ENCODE measurements at places on chromosomes 1 and 21. TPM values are rescaled to one million over a fixed set of nuclear protein-coding genes. Genes with fewer than 3 reads are reported as not detected.

HPCAL4 gene
- 0.20 TPM for total RNA-seq

C1orf167 gene
- not detected for total RNA-seq

MAN1C1 gene
- total RNA-seq = 0.86 TPM

ABCB10 gene
- total RNA-seq = 16.4 TPM

KCNK1 gene
- 5.7 TPM for total RNA-seq

AGO3 gene
- 26.5 TPM for total RNA-seq

MYOCOS gene
- total RNA-seq = not detected

C21orf58 gene
- total RNA-seq = 3.2 TPM

COL16A1 gene
- 56.5 TPM for total RNA-seq

MYBPHL gene
- not detected for total RNA-seq

DNA sequence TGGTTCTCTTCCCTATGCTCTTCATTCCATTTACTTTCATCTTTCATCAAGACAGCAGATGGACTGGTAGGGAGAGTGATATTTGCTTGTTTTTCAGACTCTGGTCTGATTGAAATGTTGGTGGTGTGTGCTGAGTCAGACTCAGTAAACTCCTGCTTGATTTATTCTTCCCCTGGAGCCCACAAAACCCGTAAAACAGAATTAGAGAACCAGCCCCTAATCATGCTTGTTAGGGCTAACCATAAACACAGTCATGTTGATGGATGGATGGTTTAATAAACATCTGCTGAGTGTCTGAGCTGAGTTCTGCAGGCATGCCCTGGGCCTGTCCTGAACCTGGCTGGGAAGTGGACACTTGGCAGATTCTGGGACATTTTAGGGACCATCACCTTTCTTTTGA lies 24.8 kb downstream of the NOS1AP start:
- DNase-seq = peak; percentile 35
- H3K4me1 ChIP-seq = no peaks in the 10 kb centered on the region

DNA sequence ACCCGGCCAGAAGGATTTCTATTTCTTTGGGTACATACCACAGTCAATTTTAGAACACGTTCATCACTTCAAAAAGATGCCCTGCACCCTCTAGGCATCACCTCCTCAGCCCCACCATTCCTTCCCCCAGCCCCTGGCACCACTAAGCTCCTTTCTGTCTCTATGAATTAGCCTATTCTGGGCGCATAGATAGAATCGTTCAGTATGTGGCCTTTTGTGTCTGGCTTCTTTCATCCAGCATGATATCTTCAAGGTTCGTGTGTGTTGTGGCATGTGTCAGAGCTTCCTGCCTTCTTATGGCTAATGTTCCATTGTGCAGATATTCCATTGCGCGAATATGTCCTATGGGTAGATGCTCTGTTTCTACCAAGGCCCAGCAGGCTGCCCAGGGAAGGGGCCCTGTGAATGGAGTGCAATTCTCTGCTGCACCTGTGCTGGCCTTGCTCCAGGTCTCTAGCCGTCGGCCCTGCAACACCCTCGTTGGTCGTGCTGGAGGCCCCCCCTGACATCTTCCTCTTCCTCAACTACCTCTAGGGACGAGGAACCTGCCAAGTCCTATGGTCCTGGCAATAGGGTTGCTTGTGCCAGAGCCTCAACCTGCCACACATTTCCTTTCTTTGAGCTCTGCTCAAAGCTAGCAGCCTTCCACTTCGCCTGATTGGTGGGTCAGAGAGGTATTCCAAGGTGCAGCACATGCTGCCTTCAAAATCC lies 113.5 kb downstream of the RIPK4 start:
- H3K4me1 ChIP-seq = peaks cover 15% of the 10 kb centered on the region
- no peak overlapping the region for H3K4me3 ChIP-seq
- no peak overlapping the region for H3K27ac ChIP-seq
- no peak for DNase-seq
- H3K36me3 ChIP-seq = no peaks in the 10 kb centered on the region

GRCh38 chr1:150299716-150300115 lies 6.1 kb downstream of the MRPS21 start:
- H3K27ac ChIP-seq = no peak overlapping the region
- H3K36me3 ChIP-seq = peaks cover 27% of the 10 kb centered on the region
- no peaks in the 10 kb centered on the region for H3K27me3 ChIP-seq
- no peak overlapping the region for H3K4me3 ChIP-seq
- DNase-seq = no peak
- no peaks in the 10 kb centered on the region for H3K4me1 ChIP-seq

DNA sequence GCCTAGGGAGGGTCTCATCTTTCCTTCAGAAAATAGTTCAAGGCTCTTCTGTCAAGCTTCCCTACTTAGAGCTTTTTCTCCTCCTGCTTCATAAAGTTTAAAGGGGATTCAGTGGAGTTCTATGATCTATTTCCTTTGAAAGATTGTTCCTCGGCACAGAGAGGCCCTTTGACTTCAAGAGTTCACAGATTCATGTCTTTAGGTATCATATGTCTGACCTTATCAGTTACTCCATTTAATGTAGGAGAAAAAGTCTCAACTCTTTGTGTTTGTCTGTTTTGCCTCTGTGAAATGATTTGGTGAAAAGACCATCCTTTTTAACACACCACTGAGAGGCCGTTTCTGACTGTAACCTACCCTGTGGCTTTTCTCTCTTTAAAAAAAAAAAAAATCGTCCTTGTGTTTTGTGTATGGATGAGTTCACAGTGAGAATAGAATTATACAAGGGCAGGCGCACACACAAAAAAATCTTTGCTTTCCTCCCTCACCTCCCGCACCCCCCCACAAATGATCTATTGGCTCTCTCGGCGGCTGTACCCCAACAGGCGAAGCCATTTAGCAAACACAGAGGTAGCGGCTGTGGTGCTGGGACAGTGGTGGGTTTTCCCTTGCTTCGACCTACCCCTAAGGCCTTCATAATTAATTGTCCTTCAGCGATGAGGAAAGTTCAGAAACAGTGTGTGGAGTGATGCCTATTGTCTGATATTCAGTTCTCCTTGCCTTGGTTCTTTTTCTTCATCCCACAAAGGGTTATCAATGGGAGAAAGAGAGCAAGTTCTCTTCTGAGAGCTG lies 29.6 kb downstream of the PROX1 start:
- no peak overlapping the region for H3K27ac ChIP-seq
- no peaks in the 10 kb centered on the region for H3K36me3 ChIP-seq
- no peak overlapping the region for H3K4me3 ChIP-seq
- H3K4me1 ChIP-seq = no peaks in the 10 kb centered on the region
- H3K27me3 ChIP-seq = no peaks in the 10 kb centered on the region

DNA sequence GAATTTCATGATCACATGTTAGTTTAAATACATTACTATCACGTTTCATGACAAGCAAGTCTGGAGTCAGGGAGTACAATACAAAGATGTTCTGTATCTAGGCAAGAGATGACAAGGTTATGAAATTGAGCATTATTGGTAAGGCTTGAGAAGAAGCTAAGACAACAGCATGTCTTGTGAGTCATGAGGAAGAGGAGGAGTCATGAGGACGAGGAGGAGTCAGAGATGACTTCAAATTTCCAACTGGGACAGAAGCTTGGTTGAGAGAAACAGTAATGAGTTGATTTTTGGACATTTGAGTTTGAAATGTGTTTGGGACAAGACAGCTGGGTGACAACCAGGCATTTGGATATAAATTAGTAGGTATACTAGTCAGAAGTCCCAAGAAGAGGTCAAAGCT lies 4.3 kb upstream of the UBE2U start:
- H3K4me1 ChIP-seq = no peaks in the 10 kb centered on the region
- H3K36me3 ChIP-seq = no peaks in the 10 kb centered on the region
- no peak overlapping the region for H3K4me3 ChIP-seq
- H3K27me3 ChIP-seq = no peaks in the 10 kb centered on the region
- no peak overlapping the region for H3K27ac ChIP-seq

DNA sequence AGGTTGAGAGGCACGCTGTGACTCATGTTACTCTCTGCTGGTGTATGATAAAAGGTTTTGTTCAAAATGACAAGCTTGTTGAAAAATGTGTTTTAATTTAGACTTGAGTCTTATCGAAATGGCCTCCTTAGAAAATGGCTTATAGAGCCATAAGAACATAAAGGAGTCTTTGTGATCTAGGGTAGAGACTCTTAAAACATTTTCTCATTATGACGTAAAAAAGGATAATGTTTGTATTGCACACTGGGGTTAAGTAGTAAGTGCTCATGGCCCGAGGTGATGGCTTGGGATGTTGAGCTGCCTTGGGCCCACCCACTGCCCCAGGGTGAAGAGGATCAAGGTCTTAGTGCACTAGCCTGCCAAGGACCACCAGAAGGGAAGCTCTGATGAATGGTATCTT lies 117.4 kb downstream of the DISC1 start:
- H3K27ac ChIP-seq = no peak overlapping the region
- H3K27me3 ChIP-seq = no peaks in the 10 kb centered on the region
- H3K4me3 ChIP-seq = no peak overlapping the region
- H3K4me1 ChIP-seq = no peaks in the 10 kb centered on the region
- no peaks in the 10 kb centered on the region for H3K36me3 ChIP-seq
- no peak for DNase-seq

GRCh38 chr1:206880314-206880713 lies 14.9 kb downstream of the IL20 start:
- H3K4me1 ChIP-seq = no peaks in the 10 kb centered on the region
- H3K27me3 ChIP-seq = peaks cover 3% of the 10 kb centered on the region
- H3K36me3 ChIP-seq = no peaks in the 10 kb centered on the region

GRCh38 chr1:159921251-159921650 lies 4.1 kb downstream of the TAGLN2 start:
- peaks cover 55% of the 10 kb centered on the region for H3K4me1 ChIP-seq
- H3K27ac ChIP-seq = peak overlapping the region; percentile 100
- DNase-seq = peak; percentile 20

DNA sequence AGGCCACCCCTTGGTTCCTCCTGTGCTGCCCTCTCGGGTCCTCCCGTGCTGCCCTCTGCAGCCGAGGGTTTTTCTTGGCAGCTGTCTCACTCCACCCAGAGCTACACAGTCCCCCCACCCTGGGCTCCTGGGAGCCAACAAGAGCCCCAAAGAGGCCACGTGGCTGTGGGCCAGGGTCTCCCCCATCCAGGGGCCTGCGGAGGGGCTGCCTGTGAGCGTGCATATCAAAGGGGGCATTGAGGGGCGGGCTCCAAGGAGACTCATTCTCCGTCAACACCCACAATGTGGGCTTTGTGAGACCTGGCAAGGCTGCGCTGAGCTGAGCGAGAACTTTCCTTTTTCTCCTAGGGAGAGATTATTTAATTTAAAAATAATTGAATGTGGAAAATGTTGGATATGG lies 108.7 kb upstream of the ARHGEF16 start:
- H3K27ac ChIP-seq = no peak overlapping the region
- no peak overlapping the region for H3K4me3 ChIP-seq
- H3K36me3 ChIP-seq = no peaks in the 10 kb centered on the region
- peaks cover 12% of the 10 kb centered on the region for H3K4me1 ChIP-seq
- no peak for DNase-seq
- H3K27me3 ChIP-seq = no peaks in the 10 kb centered on the region

DNA sequence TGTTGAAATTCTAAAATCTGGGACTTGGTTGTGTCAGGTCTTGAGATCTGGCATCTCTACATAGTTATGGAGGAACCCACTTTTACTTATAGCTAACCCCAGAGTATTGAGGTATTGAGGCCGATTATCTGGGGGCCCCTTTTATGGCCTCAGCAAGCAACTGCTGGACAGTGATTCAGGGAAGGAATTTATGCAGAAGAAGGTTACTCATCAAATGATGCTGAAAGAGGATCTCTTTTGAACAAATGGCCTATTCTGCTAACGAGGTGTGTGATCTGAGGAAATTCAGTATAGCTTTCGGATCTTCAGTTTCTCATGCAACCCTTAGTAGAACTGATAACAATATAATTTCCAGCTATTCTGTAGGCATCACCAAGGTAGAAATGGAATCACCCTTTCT lies 239.9 kb downstream of the PAPPA2 start:
- H3K36me3 ChIP-seq = no peaks in the 10 kb centered on the region
- DNase-seq = no peak
- no peaks in the 10 kb centered on the region for H3K4me1 ChIP-seq

- DNase-seq = peak; percentile 92
- H3K36me3 ChIP-seq = no peaks in the 10 kb centered on the region
- H3K27ac ChIP-seq = peak overlapping the region; percentile 93
- no peaks in the 10 kb centered on the region for H3K27me3 ChIP-seq
These were observed 39.0 kb downstream of the GALNT2 start for GRCh38 chr1:230105754-230106625.

DNA sequence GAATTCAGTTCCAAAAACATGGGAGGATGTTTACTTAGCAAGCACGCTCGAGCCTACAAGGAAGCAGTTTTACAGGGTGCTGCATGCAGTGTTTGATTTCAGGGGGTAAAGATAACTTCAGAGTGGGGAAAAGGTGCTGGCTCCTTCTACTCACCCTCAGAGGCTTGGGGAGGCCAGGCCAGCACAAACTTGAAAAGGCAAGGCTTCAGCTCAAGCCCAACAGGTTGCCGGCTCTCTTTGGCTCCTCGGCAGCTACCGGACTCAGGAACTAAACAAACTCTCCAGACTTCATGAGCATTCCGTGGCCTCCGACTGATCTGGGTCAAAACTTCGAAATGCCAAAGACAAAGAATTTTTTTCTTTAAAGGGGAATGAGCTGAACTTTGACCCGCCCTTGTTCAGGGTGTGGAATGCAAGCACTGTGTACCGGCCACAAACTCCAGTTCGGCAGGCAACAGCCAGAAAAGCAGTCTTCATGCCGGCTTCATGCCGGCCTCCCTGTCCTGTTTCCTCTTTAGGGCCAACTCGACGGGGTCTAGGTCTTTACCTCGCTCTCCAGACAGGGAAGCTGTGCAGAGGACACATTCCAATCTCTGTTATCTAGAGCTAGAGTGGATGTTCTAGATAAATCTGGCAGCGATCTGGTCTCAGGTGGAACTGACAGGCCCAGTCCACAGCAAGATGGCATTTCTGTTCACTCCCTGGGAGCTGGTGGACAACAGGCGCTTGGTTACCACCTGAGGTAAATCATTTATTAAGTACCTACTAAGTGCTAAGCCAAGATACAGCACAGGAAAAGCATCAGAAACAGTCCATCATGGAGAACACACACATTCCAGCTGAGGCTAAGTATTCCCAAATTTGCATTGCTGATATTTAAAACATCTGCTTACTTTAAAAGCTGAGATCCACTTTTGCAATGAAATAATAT lies 75.0 kb downstream of the CD46 start:
- no peaks in the 10 kb centered on the region for H3K27me3 ChIP-seq
- DNase-seq = no peak
- no peak overlapping the region for H3K27ac ChIP-seq
- H3K4me3 ChIP-seq = no peak overlapping the region

GRCh38 chr1:232776526-232777106 lies 28.6 kb upstream of the MAP10 start:
- H3K36me3 ChIP-seq = no peaks in the 10 kb centered on the region
- no peak overlapping the region for H3K27ac ChIP-seq
- no peaks in the 10 kb centered on the region for H3K4me1 ChIP-seq
- DNase-seq = no peak

DNA sequence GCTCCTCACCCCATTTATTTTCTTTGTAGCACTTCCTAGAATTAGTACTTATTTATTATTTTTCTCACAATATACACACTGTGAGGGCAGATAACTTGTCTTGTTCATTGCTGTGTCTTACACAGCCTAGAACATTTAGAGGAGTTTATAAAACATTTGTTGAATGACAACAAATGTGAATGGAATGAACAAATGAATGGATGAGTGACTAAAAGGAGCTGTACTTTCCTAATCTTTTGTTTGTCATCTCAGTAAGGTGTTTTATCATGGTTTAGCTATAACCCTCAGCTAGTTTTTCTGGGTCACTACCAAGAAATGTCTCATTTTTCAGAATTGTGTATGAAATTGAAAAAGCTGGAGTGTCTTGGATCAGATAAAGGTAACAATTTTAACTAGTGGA lies 239.3 kb upstream of the KCNK2 start:
- H3K27me3 ChIP-seq = no peaks in the 10 kb centered on the region
- peak overlapping the region; percentile 64 for H3K27ac ChIP-seq
- H3K4me1 ChIP-seq = peaks cover 10% of the 10 kb centered on the region
- peak; percentile 72 for DNase-seq
- H3K36me3 ChIP-seq = no peaks in the 10 kb centered on the region
